GM20000 (cell line): ENCODE measurements at places on chromosomes 5 and 9.

DNA sequence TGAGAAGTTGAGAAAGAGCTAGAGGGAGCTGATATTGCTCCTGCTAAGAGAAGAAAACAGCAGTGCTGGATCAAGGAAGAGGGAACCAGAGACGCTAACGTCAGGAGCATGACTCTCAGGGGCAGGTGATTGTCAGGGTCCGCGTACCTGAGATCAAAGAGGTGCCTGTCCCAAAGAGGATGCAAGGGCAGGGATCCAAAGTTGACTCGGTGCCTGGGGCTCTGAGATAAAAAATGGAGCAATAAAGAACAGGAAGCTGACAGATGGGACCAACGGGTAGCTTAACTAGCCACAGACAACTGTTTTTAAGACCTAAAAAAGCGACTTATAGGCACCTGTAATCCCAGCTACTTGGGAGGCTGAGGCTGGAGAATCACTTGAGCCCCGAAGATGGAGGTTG is 517.8 kb downstream of the IRX1 start:
- DNase-seq = no peak

GRCh38 chr9:86902586-86902985 is 44.7 kb downstream of the GAS1 start:
- no peak for DNase-seq

- DNase-seq = no peak
Measured at GRCh38 chr9:90855208-90855902, 53.7 kb downstream of the SYK start.

- DNase-seq = no peak
Measured at GRCh38 chr5:37037840-37038239, 161.3 kb downstream of the NIPBL start.

- no peak for DNase-seq
Measured at GRCh38 chr5:143153332-143154119, 250.0 kb downstream of the NR3C1 start.
